ENCODE measurements at places on chromosomes 16 and 17. TPM values are rescaled to one million over a fixed set of nuclear protein-coding genes. Genes with fewer than 3 reads are reported as not detected.
A peak's percentile ranks its signal among the peaks of the same experiment; 100 is the strongest.

- DNase-seq, result no peak
These were observed 180.0 kb upstream of the CACNG3 start for GRCh38 chr16:24075931-24076716.

PRAC2 gene
- not detected for total RNA-seq

DNA sequence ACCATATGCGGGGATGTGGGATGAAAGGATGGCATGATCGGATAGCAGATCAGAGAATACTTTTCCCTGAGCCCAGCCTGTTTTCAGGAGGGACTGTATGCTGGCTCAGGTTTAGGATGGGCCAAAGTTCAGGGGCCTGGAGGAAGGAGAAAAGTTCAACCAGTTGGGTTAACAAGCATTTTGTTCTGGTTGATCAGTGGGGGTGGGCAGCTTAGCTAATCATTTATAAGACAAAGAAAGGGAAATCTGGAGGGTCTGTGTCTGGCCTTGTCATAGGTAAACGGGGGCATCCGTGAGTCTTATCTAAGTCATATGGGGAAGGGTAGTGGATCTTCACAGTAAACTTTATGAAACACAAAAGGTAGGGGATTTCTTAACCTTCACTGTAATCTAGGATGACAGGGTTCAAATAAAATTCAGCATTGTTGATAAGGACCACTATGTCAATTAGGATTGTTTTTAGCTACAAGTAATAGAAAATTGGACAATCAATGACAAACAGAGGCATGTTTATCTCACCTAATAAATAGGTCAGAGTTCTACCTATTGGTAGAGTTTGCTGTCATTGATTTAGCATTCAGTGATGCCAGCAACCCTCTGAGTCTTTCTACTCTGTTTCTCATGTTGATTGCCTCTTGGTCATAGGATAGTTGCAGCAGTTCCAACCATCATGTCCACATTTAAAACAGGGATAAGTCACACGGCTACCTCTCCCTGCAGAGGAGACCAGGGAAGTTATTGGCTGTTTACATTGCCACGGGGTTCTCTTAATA, 11.4 kb downstream of the PCTP start:
- no peak for DNase-seq

GRCh38 chr17:63991611-63992010, 6.5 kb upstream of the PRR29 start:
- no peak for DNase-seq

DNA sequence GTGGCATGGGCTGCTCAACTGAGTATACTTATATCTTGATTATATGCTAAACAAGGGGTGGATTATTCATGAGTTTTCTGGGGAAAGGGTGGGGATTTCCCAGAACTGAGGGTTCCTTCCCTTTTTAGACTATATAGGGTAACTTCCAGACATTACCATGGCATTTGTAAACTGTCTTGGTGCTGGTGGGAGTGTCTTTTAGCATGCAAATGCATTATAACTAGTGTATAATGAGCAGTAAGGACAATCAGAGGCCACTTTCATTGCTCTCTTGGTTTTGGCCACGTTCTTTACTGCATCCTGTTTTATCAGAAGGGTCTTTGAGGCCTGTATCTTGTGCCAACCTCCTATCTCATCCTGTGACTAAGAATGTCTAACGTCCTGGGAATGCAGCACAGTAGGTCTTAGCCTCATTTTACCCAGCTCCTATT, 12.0 kb downstream of the PRR11 start:
- DNase-seq, result no peak

DNA sequence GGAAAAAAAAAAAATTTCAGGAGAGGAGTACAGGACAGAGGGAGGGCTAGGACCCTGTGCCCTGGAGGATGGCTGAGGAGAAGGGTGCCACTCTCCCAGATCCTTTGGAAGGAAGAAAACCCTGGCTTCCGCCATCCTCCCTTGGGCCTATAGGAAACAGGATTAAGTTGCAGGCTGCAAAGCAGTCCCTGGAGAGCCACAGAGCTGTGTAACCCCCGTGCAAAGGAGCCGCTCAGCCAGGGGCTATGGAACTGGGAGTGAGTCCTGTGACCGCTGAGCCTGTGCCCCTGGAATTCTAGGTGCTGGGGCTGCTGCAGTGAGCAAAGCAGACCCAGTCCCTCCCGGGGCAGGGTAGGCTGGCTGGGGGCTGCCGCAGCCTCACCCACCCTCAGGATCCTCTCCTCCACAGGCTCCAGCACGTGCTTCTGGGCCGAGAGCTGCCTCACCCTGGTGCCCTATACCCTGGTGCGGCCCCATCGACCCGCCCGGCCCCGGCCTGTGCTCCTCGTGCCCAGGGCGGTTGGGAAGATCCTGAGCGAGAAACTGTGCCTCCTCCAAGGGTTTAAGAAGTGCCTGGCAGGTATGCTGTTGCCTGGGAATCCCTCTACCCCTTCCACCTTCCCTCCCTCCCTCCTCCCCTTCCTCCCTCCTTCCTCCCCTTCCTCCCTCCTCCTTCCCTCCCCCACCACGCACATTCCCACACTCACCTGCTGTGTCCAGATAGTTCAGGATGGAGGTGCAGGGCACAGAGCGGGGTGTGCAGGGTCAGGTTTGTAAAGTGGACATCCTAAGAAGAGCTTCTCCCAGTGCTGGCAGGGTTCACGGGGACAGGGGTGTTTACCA, 15.3 kb downstream of the SGSH start:
- no peak for DNase-seq

KRTAP4-9 gene
- not detected for total RNA-seq

DNA sequence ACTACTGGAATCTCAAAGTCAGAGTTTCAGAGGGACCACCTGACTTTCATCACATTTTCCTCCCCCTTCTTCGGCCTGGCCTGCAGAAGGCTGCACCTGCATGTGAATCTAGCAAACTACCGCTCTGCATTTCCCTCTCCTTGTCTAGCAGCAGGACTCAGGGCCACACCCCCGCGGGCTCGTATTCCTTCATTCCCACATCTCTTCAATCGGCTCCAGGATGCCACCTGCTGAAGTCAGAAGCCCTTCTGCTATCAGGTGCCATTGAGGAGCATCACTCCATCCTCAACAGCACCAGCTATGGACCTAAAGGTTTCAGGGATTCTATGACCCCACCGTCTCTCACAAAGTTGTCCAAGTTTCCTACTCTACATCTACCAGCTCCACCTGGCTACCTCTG, 169.5 kb downstream of the VPS53 start:
- DNase-seq, result no peak

TPSG1 gene
- not detected for total RNA-seq

- DNase-seq, result no peak
These were observed 17.5 kb downstream of the ABHD15 start for GRCh38 chr17:29549177-29549923.

DNA sequence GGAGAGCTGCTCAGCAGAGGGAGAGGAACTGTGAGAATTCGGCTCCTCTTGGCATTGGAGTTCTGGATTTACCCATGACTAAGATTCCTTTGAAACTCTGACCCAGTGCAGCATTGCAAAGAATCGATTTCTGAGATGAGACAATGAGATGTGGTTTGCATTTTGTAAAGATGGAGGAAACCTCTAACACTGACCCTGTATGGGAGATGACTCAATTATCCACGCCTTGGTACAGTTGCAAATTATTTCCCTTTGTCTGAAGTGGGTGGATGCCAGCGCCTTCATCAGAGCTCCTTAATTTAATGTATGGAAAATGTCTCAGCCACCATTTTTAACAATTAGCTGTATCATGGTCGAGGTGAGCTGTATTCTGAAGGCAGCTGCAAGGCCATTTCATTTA, 53.4 kb downstream of the NUP93 start:
- DNase-seq, result no peak

DNA sequence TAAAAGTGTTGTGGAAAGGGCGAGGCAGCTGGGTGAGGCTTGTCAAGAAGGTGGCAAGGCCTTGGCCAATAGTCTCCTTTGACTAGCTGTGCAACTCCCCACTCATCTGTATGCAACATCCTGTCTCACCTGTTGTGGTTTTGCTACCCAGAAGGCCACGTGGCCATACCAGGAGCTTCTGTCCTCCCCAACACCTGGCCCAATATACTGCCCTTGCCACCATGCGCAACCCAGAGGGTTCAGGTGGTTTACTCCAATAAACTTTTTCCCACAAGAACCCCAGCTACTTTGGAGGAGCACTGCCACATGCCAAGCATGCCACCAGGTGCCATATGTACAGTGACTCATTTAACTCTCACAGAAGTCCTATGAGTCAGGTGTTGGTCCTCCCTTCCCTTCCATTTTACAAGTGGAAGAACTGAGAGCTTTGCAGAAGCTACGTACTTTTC, 10.2 kb downstream of the MYO19 start:
- DNase-seq, result no peak

DNA sequence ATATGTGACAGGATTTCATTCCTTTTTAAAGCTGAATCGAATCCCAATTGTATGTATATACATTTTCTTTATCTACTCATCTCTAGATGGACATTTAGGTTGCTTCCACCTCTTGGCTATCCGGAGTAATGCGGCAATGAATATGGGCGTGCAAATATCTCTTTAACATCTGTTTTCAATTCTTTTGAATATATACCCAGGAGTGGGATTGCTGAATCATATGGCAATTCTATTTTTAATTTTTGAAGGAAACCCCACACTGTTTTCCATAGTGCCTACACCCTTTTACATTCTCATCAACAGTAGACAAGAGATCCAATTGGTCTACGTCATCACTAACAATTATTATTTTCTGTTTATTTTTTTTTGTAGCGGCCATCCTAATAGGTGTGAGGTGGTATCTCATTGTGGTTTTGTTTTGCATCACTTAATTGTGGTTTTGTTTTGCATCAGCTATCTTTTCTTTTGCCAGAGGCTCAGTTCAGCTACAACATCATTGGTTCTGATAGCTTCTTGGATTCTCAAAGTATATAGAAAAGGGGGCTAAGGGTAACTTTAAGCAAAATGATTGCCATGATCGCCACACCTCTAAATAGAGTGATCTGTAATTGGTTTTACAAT, 25.6 kb upstream of the MAP2K6 start:
- no peak for DNase-seq

- no peak for DNase-seq
These were observed 46.4 kb downstream of the LDHD start for GRCh38 chr16:75070012-75070841.

GRCh38 chr17:68910251-68910705, 44.9 kb downstream of the ABCA8 start:
- no peak for DNase-seq

TMEM238L gene
- total RNA-seq, result not detected

DNA sequence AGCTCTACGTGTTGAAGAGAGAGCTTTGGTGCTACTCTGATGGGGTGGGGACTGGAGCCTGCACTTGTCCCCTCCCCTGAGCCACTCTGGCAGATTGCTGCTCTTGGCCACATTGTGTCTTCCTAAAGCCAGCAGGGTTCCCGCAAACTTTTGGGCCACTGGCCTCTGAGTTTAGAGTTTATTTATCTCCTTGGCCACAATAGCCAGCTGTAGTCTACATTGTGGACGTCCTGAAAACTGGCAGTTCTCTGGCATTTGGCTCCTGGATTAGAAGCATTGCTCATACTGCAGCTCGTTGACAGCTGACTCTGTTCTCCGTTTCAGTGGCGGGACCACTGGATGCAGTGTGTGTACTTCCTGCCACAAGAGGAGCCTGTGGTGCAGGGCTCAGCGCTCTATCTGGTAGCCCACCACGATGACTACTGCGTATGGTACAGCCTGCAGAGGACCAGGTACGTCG, 34.6 kb downstream of the PRMT7 start:
- no peak for DNase-seq

DNA sequence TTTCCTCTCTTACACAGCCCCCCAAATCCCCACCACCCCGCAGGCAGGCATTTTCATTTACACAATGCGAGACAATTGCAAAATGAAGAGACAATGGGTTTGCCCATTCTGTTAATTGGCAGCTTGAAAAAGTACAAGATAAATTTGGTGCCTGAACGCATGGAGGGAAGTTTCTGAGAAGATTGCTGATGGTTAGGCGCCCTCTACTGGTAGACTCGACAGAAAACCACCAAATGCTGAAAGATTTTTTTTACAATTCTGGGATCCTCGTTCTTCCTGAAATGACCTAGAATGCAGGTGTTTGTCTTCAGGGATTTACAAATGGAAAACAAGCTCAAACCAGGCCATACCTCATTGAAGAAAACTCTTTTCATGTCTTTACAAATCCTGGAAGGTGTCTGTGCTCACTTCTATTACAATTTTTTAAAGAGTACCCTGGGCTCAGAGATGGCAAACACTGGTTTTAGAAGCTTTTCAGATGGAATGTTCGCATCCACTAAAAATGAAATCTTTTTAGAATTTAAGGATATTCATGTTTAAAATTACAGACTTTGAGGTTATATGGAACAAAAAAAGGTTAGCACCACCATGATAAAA, 338.5 kb downstream of the PMP22 start:
- peak; percentile 52 for DNase-seq

DNA sequence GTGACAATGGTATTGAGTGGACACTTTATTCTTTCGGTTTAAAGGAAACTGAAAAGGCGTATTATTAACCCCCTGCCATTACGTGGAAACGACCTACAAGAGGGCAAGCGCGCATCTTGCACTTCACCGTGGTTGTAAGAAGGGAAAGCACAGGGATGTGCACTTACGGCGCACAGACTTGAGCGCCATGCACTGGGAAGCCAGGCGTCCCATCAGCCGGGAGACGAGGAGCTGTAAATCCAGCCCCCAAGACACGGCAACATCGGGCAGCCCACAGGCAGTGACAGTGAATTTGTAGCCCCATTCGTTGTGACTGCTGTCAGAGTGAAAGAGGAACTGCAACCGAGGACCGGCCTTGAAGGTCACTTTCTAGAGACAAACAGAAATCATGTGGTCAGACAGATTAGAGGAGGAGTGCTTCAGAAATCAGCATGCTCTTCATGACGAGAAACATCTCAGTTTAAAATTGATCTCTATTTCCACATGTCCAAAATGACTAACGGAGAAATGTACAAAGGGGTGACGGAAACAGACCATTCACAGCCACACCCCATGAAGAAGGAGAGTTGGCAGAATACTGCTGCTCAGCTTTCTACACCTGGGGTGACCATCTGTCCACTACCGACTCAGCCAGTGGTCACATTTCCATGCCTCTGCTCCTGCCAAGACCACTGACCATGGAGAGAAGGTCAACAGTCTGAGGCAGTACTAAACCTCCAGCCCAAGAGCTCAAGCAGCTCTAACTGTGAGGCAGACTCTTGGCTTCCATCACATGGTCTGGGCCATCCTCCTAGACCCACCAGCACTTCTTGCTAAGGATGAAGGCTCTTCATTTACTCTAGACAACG, 68.6 kb downstream of the ZZEF1 start:
- no peak for DNase-seq

DNA sequence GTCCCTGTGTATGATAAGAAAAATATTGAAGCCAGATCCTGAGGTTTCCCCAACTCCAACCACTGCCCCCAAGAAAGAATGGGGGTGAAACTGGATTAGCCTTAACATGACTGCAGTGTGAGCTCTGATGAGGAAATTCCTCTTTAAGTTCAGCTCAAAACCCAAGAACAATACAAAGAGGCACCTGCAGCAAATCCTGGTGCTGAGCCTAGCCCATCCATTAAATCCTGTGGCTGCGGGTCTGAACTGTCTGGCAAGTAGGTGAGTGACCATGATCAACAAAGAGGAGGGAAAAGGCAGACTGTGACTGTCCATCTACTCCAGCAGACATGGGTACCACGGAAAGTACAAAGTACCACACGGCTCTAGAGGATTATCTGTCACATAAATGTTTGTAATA, 64.2 kb downstream of the CREBBP start:
- no peak for DNase-seq
